Choroid plexus epithelial cell (primary cell): ENCODE measurements at places on chromosomes 1 and 21.

DNA sequence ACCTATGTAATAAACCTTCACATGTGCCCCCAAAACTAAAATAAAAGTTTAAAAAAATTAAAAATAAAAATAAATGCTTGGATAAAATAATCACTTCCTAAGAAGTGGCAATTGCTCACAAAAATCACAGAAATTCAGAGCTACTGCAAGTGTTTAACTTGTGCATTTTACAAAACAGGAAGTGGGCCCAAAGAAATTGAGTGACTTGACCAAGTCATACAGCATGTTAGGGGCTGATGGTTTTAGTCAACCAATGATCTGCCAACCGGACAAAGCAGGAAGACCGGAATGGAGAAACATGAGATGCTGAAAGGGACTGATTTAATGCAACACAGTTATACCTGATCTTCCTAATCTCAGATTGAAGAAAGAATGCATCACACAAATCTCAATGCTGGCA lies 96.5 kb downstream of the SMYD2 start:
- DNase-seq, result no peak

- DNase-seq, result peak; percentile 75
Observed at GRCh38 chr1:35062518-35063196, 16.5 kb upstream of the ZMYM1 start.

- DNase-seq, result no peak
Observed at GRCh38 chr1:15100880-15101760, 52.4 kb upstream of the TMEM51 start.

GRCh38 chr1:112878321-112878720 lies 77.7 kb downstream of the SLC16A1 start:
- DNase-seq, result no peak

GRCh38 chr1:46488343-46489168 lies 1.1 kb upstream of the DMBX1 start:
- DNase-seq, result peak; percentile 21

DNA sequence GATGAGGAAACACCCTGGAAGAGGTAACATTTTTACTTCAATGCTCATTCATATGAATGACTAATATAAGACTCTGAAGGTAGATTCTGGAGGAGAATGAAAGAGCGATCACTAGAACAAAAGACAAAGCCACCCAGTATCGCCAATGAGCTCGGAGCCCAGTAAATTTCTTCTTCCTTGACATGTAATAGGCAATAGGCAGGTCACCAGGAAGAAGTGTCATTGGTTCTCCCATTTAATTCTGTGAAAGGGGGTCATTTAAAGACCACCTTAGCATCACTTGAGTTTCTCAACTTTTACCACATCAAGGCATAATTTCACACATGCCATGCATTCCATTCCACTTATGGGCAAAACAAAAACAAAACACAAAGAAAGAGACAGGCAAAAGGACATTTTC lies 7.9 kb downstream of the TNFSF18 start:
- DNase-seq, result peak; percentile 63

GRCh38 chr1:43549921-43550597 lies 19.4 kb downstream of the PTPRF start:
- no peak for DNase-seq

- peak; percentile 70 for DNase-seq
Observed at GRCh38 chr1:29197590-29197924, 15.9 kb upstream of the SRSF4 start.

DNA sequence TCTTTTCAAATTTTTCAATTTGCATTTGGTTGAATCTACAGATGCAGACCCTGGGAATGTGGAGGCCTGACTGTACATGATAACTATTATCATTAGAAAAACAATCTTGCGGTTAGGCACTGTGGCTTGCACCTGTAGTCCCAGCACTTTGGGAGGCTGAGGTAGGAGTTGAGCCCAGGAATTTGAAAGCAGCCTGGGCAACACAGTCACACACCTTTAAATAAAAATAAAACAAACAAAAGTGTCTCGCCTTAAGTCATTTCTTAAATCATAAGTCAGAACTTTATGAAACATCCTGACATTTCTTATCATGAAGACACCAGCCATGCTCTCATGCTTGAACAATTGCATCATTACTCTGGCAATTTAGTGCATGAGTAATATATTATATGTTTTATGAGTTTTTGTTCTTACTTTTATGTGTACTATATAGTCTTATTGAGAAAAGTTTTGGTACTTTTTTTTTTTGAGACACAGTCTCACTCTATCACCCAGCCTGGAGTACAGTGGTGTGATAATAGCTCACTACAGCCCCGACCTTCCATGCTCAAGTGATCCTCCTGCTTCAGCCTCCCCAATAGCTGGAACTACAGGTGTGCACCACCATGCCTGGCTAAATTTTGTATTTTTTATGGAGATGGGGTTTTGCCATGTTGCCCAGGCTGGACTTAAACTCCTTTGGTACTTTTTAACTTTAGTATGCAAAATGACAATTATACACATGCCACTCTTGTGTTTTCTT lies 7.8 kb downstream of the TBX19 start:
- peak; percentile 63 for DNase-seq

- DNase-seq, result no peak
Observed at GRCh38 chr1:190119683-190120082, 358.0 kb downstream of the BRINP3 start.

- DNase-seq, result no peak
Observed at GRCh38 chr1:197683895-197684553, 91.3 kb downstream of the DENND1B start.

DNA sequence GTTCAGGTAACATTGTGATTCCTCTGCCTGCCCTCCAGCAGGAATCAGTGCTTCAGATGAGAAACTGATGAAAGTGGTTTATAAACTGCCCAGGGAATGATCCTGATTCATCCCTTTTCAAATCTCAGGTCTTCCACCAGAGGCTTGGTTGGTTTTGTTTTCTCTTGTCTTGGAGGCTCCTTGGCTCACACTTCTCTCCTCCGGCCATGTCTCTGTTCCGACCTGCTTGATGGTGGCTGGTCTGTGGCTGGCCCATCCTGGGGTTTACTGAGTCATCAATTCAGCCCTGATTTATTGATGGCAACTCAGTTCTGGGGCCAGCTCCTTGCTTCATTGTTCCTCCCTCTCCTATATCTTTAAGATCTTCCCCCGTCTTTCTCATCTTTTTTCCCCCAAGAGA lies 56.6 kb upstream of the SLC2A1 start:
- DNase-seq, result no peak

GRCh38 chr21:42222386-42222785 lies 3.4 kb downstream of the ABCG1 start:
- DNase-seq, result no peak

DNA sequence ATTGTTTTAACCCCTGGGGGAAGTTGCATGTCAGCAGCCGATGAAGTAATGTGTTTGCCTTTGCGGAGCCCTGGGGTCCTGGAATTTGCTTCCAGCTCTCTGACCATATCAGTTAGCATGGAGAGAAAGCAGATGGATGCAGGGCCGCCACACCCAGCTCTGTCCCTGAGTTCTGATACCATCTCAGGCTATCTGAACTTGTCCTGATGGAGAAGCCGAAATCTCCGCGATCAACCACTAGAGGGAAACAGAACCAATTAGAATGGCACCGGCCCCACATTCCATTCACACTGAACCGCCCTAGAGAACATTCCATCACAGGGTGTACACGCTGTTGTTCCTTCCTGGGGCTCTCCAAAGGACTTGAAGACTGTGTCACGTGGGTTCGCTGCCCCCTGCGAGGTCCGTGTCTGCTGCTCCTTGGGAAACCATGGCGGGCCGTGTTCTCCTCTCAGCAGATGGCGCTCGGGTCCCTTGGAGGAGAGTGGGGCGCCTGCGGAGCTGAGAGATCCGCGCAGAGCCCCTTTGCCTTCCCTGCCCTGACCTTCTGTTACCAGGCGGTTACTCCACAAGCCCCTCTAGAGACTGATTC lies 75.4 kb downstream of the ABCA4 start:
- peak; percentile 100 for DNase-seq

DNA sequence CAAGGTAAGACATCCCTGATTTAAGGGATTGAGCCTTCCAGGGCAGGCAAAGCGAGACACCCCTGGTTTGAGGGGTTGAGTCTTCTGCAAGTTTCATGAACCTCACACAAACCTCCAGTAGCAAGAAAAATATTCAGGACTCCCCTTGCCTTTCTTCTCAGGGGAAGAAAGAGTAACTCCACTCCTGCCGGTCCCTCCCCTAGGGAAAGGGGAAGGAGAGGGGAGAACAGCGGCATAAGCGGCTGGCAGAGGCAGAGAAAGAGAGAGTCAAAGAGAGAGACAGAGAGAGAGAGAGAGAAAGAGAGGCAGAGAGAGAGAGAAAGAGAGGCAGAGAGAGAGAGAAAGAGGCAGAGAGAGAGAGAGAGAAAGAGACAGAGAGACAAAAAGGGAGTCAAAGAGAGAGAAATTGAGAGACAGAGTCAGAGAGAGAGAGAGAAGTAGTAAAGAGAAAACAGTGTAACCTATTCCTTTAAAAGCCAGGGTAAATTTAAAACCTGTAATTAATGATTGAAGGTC lies 29.5 kb upstream of the CBR3 start:
- DNase-seq, result no peak

DNA sequence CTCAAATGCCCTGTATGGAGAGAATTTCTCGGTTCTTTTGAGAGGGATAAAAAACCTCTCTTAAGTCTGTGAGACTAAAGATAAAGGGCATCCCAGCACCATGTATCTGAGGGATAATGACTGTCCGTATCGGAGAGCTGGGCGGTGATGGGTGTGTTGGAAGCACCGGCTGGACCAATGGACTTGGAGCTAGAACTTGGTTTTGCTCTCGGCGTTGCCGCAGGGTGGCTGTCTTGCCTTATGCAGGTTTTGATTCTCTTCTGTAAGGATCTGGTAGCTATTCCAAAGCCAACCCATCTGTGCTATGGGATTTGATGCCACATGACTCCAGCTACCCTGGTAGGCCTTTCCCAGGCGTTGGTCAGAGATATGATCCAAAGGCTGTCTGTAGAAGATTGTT lies 348.8 kb downstream of the KIF26B start:
- no peak for DNase-seq

DNA sequence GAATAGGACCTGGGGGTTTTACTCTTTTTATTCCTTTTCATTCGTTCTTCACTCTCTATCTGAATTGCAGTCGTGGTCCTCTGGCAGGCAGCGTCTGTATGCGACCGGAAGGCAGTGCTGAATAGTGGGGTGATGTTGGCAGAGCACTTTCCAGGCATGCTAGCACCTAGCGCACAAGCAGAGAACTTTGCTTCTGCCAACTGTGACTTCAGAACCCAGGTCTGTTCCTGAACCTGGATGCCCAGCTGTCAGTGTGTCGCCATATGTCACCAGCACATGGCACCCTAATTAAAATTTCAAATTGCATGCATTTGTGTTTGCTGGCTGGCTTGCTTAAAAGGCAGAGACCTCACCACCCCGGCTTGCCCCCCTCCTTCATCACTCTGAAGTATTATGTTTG lies 116.2 kb downstream of the NFIA start:
- DNase-seq, result no peak

- no peak for DNase-seq
Observed at GRCh38 chr1:165925498-165926079, 98.2 kb downstream of the UCK2 start.

DNA sequence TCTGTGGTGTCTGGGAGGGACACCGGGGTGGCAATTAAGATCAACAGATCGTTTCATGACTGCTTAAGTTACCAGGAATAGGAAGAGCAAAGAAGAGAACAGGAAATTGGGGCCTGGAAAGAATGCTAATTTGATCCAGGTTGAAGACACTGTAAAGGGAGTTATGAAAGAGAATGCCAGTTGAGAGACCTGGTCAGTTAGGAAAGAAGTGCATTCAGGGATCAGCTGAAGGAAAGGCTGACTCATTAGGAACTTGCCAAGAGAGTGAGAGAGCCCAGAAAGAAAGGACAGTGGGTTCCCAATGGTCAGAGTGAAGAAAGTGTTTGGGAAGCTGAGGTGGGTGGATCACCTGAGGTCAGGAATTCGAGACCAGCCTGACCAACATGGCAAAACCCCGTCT lies 119.6 kb downstream of the UBE2U start:
- peak; percentile 16 for DNase-seq

- peak; percentile 73 for DNase-seq
Observed at GRCh38 chr1:165116732-165117131, 239.8 kb downstream of the LMX1A start.

DNA sequence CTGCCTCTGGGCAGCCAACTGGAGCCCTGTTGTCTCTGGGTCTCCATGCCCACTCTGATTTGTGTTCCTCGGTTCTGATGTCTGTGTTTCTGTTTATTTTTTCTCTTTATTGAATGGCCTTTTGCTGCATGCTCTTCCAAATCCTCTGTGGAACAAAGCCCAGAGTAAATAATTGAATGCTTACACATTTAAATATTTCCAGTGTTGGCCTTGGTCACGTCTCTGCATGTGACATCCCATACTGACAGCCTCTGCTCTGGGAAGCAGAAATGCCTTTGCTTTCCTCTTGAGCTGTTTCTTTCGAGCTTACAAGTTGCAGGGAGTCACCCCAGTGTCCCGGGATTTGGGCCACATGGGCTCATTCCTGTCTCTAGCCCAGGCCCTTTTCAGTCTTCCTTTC lies 267.9 kb downstream of the PTPRU start:
- DNase-seq, result peak; percentile 5

- DNase-seq, result peak; percentile 48
Observed at GRCh38 chr1:160149716-160150115, 1.7 kb upstream of the ATP1A4 start.

GRCh38 chr1:94335950-94336349 lies 82.2 kb upstream of the ABCD3 start:
- DNase-seq, result peak; percentile 98

- peak; percentile 69 for DNase-seq
Observed at GRCh38 chr21:46153247-46154154, 1.9 kb downstream of the FTCD start.

DNA sequence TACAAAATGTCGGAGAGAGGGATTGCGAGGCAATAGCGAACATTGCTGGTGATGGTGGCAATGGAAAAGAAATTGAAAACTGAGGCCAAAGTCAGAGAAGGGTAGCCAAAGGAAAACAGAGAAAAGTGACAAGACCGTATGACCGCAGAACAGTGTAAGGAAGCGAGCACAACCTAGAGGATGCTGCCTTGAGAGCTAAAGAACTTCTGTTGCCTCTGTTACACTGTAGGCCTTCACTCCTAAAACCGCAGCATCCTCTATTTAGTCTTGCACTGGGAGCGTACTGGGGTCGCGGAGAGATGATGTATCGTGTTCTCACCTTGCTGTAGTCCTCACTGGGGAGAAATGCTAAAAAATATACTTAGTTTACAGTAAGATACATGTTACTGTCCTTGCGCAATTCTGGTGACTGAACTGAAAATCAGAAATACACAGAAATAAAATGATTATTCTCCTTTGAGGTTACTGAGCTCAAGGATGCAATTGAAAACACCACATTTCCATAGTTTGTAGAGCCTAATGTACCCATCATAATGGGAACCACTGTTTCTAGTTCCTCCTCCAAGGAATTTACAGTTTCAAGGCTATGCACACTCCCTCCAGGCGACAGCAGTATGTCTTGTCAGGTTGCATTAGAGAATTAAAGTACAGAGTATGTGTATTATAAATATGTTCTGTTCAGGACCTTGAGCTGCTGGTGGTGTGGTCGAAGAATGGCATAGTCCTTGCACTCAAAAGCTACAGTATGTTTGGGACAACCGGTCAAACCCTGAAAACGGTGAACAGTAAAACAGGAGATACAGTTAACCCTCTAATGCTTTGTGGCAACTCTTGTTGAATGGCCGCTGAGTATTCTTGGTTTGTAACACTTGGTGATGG lies 1.3 kb downstream of the NEK7 start:
- DNase-seq, result peak; percentile 60
